ENCODE measurements at places on chromosomes 13 and 19. TPM values are rescaled to one million over a fixed set of nuclear protein-coding genes. Genes with fewer than 3 reads are reported as not detected.
A peak's percentile ranks its signal among the peaks of the same experiment; 100 is the strongest.

DNA sequence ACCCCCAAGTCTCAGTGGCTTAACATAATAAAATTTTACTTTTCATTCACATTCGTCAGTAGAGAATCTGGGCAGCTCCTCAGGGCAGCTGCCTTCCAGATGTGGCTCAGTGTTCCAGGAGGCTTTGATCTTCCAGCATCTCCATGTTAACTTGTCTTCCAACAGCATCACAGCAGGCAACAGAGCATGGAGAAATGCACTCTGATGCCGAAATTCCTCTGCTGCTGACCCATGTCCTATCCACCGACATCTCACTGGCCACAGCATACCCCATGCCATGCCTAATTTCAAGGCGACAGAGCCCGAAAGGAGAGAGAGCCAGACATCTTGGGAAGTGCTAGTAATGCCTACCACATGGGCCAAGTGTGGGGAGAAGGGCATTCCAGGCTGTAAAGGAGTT lies 64.9 kb upstream of the MEDAG start:
- no peaks in the 10 kb centered on the region for H3K27me3 ChIP-seq
- no peaks in the 10 kb centered on the region for H3K4me1 ChIP-seq
- no peaks in the 10 kb centered on the region for H3K36me3 ChIP-seq
- DNase-seq, result no peak
- H3K4me3 ChIP-seq, result no peak overlapping the region

Gene PABPC3
- total RNA-seq, result not detected

DNA sequence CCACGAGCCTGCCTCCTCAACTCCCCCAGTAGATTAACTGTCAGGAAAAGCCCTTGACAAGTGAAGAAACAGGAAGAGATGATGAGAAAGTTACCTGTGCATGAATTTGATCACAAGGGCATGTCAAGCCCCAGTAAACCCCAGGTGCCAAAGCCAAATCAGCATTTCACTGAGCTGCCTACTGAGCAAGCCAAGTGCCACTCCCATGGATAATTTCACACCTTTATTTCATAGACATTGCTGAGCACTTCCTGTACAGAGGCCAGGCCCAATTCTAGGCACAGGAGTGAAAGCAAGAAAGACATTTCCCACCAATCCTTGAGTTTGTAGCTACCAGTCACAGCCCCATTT lies 2.4 kb downstream of the GADD45GIP1 start:
- H3K4me1 ChIP-seq, result no peaks in the 10 kb centered on the region
- H3K27me3 ChIP-seq, result no peaks in the 10 kb centered on the region
- H3K27ac ChIP-seq, result no peak overlapping the region
- H3K4me3 ChIP-seq, result no peak overlapping the region
- H3K36me3 ChIP-seq, result peaks cover 3% of the 10 kb centered on the region

- peak; percentile 93 for DNase-seq
- H3K4me1 ChIP-seq, result peaks cover 14% of the 10 kb centered on the region
- peak overlapping the region; percentile 6 for H3K27ac ChIP-seq
- H3K4me3 ChIP-seq, result no peak overlapping the region
- no peaks in the 10 kb centered on the region for H3K36me3 ChIP-seq
Measured at GRCh38 chr13:41577436-41577835, 120.1 kb downstream of the RGCC start.

Gene RNF17
- not detected for total RNA-seq

- no peak overlapping the region for H3K27ac ChIP-seq
- no peaks in the 10 kb centered on the region for H3K27me3 ChIP-seq
- DNase-seq, result no peak
- no peaks in the 10 kb centered on the region for H3K4me1 ChIP-seq
- H3K36me3 ChIP-seq, result no peaks in the 10 kb centered on the region
Measured at GRCh38 chr13:95243207-95243606, 58.0 kb downstream of the ABCC4 start.

GRCh38 chr19:32544917-32545316 lies 36.1 kb upstream of the PDCD5 start:
- H3K27ac ChIP-seq, result no peak overlapping the region
- H3K36me3 ChIP-seq, result no peaks in the 10 kb centered on the region
- no peak for DNase-seq
- H3K4me1 ChIP-seq, result no peaks in the 10 kb centered on the region
- H3K27me3 ChIP-seq, result no peaks in the 10 kb centered on the region

Gene ZNF112
- total RNA-seq, result 1.7 TPM

DNA sequence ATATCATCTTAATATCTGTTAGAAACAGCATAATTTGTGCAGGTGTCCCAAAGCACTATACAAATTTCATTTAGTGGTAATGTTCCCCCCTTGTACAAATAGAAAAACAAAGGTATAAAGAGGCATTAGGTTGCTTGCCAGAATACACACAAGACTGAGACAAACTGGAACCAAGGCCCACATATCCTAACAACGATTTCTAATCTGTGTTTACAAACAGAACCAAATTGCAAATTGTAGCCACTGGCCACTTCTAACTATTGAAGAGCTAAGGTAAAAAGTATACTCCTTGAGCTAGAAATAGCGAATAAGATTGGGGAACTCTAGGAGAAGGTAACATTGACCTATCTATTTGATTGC lies 526.1 kb downstream of the KLF12 start:
- H3K27ac ChIP-seq, result no peak overlapping the region
- no peaks in the 10 kb centered on the region for H3K4me1 ChIP-seq
- no peak overlapping the region for H3K4me3 ChIP-seq
- H3K36me3 ChIP-seq, result no peaks in the 10 kb centered on the region
- H3K27me3 ChIP-seq, result no peaks in the 10 kb centered on the region

DNA sequence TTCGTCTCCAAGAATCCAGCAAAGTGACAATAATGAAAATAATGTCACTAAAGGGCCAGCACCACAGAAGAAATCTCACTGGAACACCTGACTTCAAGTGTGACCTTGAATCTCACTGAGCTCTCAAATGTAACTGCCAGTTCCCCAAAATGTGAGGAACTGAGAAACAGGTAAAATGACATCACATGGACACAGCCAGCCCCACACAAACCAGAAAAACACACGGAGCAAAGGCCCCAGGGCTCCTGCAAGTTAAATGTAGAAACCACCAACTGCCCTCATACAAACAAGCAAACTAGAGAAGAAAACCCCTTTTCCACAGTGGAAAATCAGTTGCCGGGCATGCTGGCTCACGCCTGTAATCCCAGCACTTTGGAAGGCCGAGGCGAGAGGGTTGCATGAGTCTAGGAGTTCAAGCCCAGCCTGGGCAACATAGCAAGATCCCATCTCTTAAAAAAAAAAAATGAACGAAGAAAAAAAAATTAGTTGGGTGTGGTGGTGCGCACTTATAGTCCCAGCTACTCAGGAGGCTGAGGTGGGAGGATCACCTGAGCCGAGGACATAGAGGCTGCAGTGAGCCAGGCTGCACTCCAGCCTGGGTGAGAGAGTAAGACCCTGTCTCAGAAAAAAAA lies 8.7 kb upstream of the KANK2 start:
- no peak overlapping the region for H3K27ac ChIP-seq
- H3K4me3 ChIP-seq, result no peak overlapping the region
- H3K27me3 ChIP-seq, result no peaks in the 10 kb centered on the region
- DNase-seq, result no peak
- H3K4me1 ChIP-seq, result no peaks in the 10 kb centered on the region
- H3K36me3 ChIP-seq, result peaks cover 6% of the 10 kb centered on the region

GRCh38 chr13:80058626-80059025 lies 282.3 kb downstream of the SPRY2 start:
- no peaks in the 10 kb centered on the region for H3K4me1 ChIP-seq
- no peaks in the 10 kb centered on the region for H3K36me3 ChIP-seq
- H3K4me3 ChIP-seq, result no peak overlapping the region
- no peak overlapping the region for H3K27ac ChIP-seq

Gene GAPDHS
- total RNA-seq, result not detected

Gene ZFP14
- 1.8 TPM for total RNA-seq

DNA sequence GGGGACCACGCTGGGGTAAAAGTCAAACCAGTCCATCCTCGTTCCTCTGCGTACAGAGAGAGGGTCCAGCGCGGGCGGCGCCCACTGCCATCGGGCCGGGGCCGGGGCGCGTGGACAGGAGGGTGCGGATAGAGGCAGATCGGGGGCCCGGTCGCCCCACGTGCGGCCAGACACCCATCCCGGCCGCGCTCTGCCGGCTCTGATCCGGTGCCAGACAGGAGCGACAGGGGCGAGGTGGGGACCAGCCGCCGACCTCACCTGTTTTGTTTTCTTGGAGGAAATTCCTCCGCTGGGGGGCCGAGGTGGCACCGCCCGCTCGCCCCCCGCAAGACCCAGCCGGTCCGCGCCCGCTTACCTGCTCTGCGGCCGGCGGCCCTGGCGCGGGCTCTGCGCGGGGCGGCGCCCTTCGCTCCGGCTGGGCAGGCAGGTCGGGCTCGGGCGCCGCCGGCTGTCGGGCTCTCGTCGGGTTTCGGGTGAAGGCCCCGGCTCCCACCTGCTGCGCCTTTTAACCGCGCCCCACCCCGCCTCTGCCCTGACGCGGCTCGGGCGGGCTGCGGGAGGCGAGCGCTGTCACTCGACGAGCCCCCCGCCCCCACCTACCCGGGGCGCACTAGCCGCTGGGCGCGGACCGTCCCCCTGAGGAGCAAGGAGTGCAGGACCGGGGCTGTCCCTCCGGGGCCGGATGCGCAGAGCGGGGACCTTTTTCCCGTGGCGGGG lies at the start of gene GJB6:
GJB6 (minus strand) TSS at position 481 of the 717 bp plus-strand sequence. CDS start 8,839 bp downstream, outside the sequence.
- peaks cover 7% of the 10 kb centered on the region for H3K4me1 ChIP-seq
- H3K36me3 ChIP-seq, result no peaks in the 10 kb centered on the region
- no peak within 1 kb of the TSS for H3K27ac ChIP-seq
- H3K4me3 ChIP-seq, result peak within 1 kb of the TSS; percentile 3

DNA sequence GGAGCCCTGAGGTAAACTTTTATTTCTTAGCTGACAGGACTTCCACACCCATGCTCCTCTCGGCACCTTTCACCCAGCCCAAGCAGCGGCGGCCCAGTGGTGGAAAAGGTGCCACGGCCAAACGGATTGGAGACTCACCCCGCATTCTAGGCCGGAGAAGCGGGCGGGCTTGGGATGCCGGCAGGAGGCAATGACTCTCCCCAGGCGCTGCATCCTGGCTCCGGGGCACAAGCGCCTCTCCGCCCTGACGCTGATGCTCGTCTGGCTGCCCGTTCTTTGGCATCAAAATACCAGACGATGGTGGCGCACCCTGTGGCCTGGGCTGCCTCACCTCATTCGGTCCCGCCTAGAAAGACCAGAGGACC lies 6.7 kb upstream of the ZNF606 start:
- peaks cover 4% of the 10 kb centered on the region for H3K36me3 ChIP-seq
- peak; percentile 57 for DNase-seq
- no peaks in the 10 kb centered on the region for H3K27me3 ChIP-seq
- H3K4me3 ChIP-seq, result peak overlapping the region; percentile 46
- no peaks in the 10 kb centered on the region for H3K4me1 ChIP-seq
- H3K27ac ChIP-seq, result no peak overlapping the region

Gene PSG7
- total RNA-seq, result not detected

Measured in right lobe of liver (tissue), 6 donors.